SK-N-MC (cell line): ENCODE measurements at places on chromosomes 6 and 20.

DNA sequence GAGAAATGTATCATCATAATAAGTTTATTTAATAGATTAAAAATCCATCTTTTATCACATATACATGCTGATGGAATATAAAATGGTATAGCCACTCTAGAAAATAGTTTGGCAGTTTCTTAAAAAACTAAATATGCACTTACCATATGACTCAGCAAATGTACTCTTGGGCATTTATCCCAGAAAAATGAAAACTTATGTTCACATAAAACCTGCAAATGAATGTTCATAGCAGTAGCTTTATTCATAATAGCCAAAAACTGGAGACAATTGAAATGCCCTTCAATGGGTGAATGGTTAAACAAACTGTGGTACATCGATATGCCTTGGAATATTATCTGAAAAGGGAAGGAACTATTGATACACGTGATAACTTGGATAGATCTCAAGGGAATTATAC is 6.4 kb upstream of the NCOA7 start:
- DNase-seq = no peak

- no peak for DNase-seq
Observed at GRCh38 chr6:3575701-3576100, 118.9 kb upstream of the SLC22A23 start.

GRCh38 chr6:111411046-111411445 is 72.0 kb downstream of the REV3L start:
- DNase-seq = no peak

DNA sequence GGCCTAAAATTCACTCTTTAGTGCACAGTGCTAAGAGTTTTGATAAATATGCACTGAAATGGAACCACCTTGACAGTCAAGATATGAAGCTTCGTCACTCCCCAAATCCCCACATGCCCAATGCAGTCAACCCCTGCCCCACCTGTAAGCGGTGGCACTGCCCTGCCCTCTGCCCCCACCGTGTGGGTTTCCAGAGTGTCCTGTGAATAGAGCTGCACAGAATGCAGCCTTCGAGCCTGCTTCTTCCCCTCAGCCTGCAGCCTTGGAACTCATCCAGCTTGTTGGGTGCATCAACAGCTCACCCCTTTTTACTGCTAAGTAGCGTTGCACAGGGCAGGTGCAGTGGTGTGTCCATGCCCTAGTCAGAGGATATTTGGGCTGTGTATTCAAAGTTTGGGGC is 216.3 kb downstream of the SYNDIG1 start:
- no peak for DNase-seq

DNA sequence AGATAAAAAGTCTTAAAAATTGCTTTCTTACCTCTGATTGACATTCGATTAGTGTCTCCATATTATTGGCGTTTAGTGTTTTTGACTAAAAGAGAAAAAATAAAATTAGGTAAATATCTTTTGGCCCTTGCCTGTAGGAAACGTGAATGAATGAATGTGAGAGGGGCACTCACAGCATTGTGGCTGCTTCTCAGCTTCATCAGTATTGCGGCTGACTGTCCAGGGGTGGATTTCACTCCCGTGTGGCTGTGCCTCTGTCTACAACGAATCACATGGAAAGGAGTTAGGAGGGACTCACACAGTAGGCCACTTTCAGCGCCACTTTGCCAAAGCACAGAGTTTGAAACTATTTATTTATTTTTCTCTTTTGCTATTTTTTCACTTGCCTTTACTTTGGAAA is 844 bp downstream of the TAGAP start:
- no peak for DNase-seq

- DNase-seq = no peak
Observed at GRCh38 chr6:139442188-139442671, 67.8 kb upstream of the CITED2 start.

GRCh38 chr20:8424010-8424409 is 291.9 kb downstream of the PLCB1 start:
- DNase-seq = no peak

- DNase-seq = no peak
Observed at GRCh38 chr20:61385731-61386130, 133.7 kb downstream of the CDH4 start.

- no peak for DNase-seq
Observed at GRCh38 chr6:29447670-29448069, 8.6 kb downstream of the OR10C1 start.

- DNase-seq = no peak
Observed at GRCh38 chr20:58145506-58146080, 82.9 kb downstream of the ANKRD60 start.

GRCh38 chr6:65182681-65183080 is 524.3 kb downstream of the EYS start:
- no peak for DNase-seq

DNA sequence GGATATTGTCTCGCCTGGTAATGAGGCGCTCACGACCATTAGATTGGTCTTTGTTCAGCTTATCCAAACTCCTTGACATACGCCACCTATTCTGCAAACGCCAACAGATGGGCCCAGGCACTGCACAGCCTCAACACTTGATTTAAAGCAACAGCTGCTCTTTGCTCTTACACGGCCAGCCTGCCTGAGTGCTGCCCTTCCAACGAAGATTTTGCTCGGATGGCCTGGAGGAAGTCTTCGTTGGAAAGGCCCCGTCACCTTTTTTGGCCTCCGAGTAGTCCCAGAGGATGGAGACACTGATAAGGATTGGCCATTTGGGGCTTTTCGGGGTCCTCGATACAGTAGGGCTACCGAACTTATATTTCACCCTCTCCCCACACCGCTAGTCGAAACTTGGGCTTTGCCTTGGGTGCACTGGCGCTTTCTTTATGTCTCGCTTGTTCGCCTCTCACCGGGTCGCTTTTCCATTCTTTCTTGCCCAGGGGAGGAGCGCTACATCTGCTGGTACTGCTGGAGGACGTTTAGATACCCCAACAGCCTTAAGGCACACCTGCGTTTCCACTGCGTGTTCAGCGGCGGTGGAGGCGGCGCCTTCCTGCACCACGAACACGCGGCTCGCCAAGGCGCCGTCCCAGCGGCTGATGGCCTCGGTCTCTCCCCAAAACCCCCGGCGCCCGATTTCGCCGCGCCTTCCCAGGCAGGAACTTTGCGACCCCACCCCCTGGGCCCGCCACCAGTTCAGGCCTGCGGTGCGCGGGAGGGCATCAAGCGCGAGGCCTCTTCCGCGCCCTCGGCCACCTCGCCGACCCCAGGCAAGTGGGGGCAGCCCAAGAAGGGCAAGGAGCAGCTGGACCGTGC is 6.1 kb downstream of the PRDM13 start:
- no peak for DNase-seq

DNA sequence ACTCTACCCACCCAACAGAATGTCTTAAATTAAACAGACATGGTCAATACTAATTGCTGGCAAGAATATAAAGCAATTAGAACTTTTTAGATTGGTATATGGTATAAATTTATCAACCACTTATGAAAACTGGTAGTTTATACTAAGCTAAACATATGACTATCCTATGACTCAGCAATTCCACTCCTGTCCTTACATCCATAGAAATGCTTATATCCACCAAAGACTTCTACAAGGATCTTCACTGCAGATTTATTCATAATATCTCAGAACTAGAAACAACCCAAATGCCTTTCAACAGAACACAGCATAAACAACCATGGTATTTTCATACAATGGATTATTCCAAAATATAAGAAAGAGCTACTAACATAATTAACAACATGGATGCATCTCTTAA is 4.6 kb downstream of the ZNF184 start:
- no peak for DNase-seq

DNA sequence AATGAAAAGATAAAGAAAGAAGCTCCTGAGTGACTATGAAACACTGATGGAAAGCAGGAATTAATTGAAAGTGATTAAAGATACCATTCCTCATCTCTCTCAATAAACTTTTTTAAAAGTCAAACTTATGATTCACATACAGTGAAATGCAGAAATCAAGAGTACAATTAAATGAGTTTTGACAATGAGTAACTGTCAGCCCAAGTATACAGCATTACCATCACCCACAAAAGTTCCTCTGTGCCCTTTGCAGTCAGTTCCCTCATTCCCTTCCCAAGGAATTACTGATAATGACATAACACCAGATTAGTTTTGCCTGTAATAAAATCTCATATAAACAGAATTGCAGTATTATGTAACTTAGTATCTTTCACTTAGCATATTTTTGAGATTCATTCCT is 44.5 kb downstream of the ATG5 start:
- DNase-seq = no peak

GRCh38 chr20:24379484-24379927 is 89.9 kb upstream of the SYNDIG1 start:
- no peak for DNase-seq

GRCh38 chr6:29702519-29703103 is 20.6 kb upstream of the HLA-F start:
- DNase-seq = no peak

- no peak for DNase-seq
Observed at GRCh38 chr20:4076033-4076432, 60.7 kb upstream of the RNF24 start.

DNA sequence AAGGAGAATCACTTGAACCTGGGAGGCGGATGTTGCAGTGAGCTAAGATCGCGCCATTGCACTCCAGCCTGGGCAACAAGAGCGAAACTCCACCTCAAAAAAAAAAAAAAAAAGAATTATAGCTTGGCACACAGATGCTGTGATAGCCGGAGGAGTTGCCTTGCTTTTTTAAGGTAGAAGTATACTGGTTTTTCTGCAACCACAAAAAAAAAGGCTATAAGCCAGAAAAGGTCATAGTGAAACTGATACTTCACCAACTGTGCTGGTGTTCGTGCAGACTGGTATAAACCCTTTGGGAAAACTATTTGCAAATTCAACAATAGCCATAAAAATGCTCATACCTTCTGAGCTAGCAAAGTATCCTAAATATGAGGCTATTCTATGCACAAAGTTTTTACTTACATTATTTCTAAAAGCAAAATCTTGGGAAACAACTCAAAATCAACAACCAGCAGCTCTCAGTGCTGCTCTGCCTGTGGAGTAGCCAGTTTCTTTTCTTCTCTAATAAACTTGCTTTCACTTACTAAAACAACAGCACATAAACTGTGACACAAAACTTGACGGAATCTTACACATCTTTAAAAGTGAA is 44.0 kb downstream of the B4GALT5 start:
- no peak for DNase-seq

- no peak for DNase-seq
Observed at GRCh38 chr6:160871320-160871719, 120.2 kb upstream of the MAP3K4 start.

GRCh38 chr6:53014744-53015143 is 19.7 kb upstream of the GSTA4 start:
- DNase-seq = no peak

DNA sequence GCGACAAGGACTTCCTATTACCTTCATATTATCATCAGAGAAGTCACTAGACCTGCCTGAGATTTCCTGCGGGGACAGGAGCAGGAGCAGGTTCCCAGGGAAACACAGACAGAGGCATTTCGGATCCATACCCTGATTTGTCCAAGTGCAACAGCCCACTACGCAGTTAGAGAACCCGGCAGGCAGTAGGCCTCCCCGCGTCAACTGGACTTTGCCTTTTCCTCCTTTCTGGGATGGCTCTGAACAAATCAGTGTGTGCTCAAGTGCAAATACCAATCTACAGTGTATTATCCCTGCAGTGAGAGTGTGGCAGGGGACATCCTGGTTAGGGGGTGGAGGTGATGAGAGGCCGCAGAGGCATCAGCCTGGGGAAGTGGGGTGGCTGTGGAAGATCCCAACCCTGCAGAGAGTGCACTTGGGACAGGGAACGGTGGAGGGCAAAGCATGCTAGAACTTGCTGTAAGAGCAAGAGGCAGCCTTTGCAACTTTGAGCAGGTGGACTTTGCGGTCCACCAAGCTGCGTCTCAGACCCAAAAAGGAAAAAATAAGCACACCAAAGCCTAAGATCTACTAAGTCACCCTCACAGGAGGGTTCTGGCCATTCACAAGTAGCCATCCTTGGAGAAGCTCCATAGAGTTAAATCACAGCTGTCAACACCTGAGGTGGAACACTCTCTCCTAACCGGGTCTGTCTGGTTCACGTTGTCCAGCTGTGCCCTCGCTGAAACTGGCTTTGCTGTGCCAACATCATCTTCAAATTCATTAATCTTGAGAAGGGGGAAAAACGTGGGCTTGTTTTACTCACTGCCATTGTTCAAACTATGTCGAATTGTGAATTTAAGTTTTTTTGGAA is 159.1 kb downstream of the ZDHHC14 start:
- no peak for DNase-seq

- peak; percentile 61 for DNase-seq
Observed at GRCh38 chr6:35737413-35738211, 780 bp downstream of the ARMC12 start.
